ENCODE measurements at places on chromosomes 6 and 20.

DNA sequence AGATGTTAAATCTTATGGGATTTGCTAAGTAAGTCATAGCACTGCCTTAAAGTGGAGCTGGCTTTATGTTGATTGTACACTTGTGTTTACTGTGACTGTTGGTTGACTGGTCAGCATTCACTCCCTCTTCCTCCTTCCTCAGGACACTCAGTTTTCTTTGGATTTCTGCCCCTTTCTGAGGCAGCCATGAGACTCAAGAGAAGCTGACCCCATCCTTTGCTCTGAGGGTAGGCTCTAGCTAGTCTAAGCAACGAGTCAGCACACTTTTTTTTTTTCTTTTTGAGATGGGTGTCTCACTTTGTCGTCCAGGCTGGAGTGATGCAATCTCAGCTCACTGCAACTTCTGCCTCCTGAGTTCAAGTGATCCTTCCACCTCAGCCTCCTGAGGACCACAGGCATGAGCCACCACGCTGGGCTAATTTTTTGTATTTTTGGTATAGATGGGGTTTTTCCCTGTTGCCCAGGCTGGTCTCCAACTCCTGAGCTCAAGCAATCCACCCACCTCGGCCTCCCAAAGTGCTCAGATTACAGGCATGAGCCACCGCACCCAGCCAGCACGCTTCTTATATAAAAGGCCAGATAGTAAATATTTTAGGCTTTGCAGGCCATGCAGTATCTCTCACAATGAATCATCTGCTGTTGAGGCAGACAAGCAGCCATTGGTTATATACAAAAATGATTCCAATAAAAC, 191.4 kb downstream of the NFATC2 start:
- DNase-seq = no peak

GRCh38 chr20:62349556-62350097, 17.5 kb downstream of the LAMA5 start:
- no peak for DNase-seq

GRCh38 chr6:70657706-70658105, 10.0 kb upstream of the SMAP1 start:
- no peak for DNase-seq

DNA sequence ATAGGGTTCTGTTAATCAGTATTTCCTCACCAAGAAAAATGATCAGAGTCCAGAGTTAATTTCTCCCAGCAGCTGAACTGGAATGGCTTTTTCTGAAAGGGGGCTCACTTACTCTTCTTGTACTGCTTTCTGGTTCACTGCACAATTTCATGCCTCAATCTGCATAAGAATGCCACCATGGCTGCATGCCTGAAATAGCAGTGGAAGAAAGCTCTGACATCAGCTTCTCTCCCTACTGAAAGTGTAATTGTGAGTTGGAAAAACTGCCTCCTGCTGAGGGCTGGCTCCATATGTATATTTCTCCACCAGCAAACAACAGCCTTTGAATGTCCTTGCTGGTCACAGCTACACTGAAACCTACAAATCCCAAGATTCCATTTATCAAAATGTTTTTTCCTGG, 1027.2 kb upstream of the GJE1 start:
- no peak for DNase-seq

DNA sequence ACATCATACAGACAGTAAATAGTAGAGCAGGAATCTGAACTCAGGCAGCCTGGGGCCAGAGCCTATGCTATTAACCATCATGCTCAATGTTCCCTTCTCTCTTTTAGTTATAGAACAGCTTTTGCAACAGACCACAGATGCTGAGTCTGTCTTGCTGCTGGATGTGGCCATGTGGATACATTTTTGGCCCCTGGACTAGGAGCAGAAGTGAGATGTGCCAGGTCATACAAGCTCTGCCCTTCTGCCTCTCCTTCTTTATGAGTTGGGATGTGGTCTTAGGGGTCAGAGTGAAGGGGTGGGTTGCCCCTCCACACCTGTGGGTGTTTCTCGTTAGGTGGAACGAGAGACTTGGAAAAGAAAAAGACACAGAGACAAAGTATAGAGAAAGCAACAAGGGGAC, 14.6 kb upstream of the AARS2 start:
- no peak for DNase-seq

DNA sequence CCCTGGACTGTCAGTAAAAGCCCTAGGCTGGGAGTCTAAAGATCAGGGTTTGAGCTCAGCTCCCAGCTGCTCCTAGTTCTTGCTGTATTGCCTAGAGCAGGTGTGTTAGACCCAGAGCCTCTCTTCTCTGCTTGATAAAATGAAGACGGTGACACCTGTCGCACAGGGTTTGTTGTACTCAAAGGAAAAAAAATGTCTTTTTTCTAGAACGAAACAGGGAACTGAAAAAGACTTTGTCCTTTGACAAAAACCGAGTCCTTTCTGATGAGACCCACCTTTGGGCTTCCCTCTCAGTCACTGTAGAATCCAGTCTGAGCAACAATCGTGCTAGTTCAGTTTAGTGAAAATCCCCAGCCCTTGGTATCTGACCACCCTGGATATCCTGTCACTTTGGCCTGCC, 102.1 kb upstream of the LAMP5 start:
- DNase-seq = no peak

GRCh38 chr20:17835934-17836300, 132.7 kb downstream of the SNX5 start:
- DNase-seq = no peak

GRCh38 chr6:105767541-105767940, 318.6 kb upstream of the PRDM1 start:
- DNase-seq = no peak

- no peak for DNase-seq
These were observed 775 bp downstream of the PFDN4 start for GRCh38 chr20:54208548-54209176.

GRCh38 chr20:391041-391711, 10.6 kb downstream of the TRIB3 start:
- no peak for DNase-seq

- no peak for DNase-seq
These were observed 17.0 kb downstream of the TOP1 start for GRCh38 chr20:41045671-41046070.

- DNase-seq = no peak
These were observed 1.1 kb upstream of the BEND6 start for GRCh38 chr6:56953597-56954402.

GRCh38 chr6:66961191-66961590, 1254.2 kb upstream of the EYS start:
- DNase-seq = no peak
